Activated CD4-positive, alpha-beta memory T cell treated with anti-CD3 and anti-CD28 coated beads, Interleukin-2, amount 10 ng/mL, durations not matched to agents 7 days and 5 days (primary cell): ENCODE measurements at places on chromosomes 1 and 21. TPM values are rescaled to one million over a fixed set of nuclear protein-coding genes. Genes with fewer than 3 reads are reported as not detected.

TCHH gene
- total RNA-seq = 0.05 TPM

OR14K1 gene
- total RNA-seq = not detected

GRCh38 chr1:94309216-94309615 lies 71.8 kb upstream of the ARHGAP29 start:
- DNase-seq = no peak

DNA sequence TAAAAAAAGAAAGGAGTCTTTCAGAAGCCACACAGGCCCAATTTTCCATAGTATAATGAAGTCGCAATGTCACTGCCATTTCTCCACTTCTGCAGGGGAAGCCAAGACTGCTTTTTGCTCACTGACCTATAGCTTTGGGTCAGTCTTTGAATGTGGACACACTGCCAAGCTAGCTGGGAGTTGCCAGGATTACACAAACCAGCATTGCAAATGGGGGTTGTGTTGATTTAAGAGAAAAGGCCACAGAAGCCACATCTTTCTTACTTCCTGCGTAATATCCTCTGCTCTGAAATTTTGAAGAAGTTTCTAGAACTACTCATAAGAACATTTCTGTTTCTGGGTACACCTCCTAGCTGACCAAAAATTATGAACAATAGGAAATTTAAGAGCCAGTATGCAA lies 45.8 kb upstream of the SAMSN1 start:
- peak; percentile 28 for DNase-seq
